Esophagus squamous epithelium (tissue), 5 donors: ENCODE measurements at places on chromosomes 12 and 14.

GRCh38 chr12:100433701-100434100 lies 40.0 kb upstream of the NR1H4 start:
- DNase-seq, result no peak

GRCh38 chr14:93040443-93040842 lies 75.3 kb downstream of the ITPK1 start:
- DNase-seq, result no peak

- DNase-seq, result no peak
These were observed 74.5 kb upstream of the ATF1 start for GRCh38 chr12:50689437-50689836.

DNA sequence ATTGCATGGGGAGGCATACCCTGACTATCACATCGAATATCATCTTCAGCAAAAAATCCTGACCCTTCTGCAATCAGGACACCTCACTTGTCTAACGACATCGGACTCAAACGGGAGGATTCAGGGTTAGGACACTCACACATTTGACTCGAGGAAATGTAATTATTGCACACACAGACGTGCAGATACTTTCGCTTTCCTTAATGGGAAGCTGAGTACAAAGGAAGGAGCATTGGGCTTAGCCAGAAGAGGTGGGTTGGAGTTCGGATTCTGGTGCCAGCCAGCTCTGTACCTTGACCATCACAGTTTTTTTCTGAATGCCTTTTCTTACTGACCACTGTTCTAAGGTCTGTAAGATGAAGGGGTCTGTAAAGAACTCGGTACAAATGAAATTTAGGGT lies 260.4 kb downstream of the GALC start:
- no peak for DNase-seq

DNA sequence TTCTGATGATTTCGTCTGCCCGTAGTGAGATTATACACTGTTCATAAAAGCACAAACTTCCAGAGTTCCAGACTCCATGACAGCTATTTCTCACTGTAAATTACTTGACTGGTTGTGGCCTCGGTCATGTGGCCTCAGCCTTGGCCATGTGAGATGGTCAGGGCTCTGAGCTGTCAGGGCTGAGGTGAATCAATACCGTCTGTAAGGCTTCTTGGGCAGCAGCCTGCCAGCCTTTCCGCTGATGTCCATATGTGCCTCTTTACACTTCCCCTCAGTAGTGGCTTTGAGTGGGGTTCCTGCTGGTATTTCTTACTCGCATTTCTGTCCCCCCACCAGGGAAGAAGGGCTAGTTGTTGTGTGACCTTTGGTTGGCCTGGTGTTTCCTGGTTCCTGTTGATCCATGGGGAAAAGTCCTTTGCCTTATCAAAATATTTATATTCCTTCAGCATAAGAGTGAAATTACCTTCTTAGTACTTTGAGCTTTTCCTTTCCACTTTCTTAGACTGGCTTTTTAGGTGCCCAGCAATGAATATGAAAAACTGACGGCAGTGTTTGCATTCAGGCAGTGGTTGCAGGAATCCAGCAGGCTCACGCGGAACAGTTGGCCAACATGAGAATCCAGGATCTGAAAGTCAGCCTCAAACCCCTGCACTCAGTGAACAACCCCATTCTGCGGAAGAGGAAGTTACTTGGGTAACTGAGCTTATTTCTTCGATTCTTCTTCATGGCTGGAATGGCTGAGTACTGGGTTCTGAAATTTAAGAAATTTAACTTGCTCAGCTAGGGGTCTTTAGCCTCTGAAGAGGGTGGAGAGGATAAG lies 46.1 kb downstream of the MAPKAPK5 start:
- DNase-seq, result no peak
